ENCODE measurements at places on chromosomes 7 and 10.

- no peak for DNase-seq
Measured at GRCh38 chr10:19638182-19638895, 177.9 kb upstream of the PLXDC2 start.

DNA sequence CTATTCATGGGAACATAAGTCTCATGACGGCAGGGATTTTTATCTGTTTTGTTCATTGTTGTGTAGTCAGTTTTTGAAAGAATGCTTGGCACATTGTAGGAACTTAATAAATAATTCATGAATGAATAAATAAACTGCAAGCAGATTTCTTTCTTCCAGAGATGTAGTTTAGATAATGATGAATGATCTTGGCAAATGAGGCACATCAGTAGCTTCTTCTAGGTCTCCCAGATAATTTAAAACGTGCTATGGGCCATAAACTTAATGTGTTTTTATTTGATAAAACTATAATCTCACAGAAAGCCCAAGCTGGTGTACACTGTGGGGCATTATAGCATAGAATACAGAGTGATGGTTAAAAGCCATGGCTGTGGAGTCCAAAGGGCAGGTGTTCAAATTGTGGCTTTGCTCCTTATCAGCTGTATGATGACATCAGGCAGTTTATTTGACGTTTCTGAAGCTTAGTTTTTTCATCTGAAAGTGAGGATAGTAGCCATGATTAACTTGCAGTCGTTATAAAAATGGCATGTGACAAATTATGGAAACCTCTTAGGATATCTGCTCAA is 3.5 kb downstream of the MGAM start:
- no peak for DNase-seq

DNA sequence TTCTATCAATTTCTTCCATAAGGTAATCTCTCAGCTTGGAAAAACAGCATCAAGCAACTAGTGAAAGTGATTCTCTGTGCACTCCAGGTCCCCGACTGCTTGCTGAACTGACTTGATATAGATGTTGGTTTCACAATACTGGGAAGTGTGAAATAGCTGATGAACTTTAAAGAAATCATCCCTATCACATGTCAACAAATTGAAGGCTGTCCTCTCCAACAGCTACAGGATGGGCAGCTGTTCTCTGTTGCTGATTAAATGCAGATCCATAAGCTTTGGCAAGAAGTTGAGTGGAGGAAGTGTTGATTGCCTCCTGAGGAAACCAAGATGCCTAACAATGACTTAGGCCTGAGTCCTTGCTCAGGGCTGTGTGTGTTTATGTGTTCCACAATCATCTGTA is 130.4 kb upstream of the GDF10 start:
- no peak for DNase-seq

DNA sequence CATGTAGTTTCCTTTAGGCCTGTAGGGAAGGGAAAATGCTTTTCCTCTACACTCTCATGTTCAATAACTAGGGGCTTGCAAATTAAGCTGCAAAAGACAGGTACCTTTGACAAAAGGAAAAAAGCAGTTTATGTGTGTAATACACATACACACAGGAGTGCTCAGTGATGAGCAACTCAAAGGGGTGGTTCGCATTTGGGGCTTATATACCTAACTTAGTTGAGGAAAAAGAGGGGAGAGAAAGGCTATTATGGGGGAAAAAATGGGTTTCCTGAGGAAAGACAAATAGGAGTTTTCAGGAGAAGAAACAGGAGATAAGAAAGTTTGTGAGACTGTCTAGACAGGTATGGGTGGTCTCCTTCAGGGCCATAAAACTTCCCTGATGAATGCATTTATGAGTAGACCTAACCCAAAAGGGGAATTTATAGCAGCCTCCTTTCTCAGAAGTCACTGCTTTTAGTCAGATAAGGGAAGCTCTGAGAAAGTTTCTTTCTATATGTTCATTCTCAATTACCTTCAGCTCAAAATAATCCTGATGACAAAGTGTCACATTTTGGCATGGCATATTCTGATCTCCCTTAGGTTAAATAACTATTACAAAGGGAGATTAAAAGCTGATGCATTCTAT is 55.2 kb upstream of the EZH2 start:
- no peak for DNase-seq

GRCh38 chr7:70789481-70790214 is 342.3 kb upstream of the GALNT17 start:
- DNase-seq, result no peak

- no peak for DNase-seq
Measured at GRCh38 chr10:122113945-122114747, 125.2 kb downstream of the TACC2 start.

DNA sequence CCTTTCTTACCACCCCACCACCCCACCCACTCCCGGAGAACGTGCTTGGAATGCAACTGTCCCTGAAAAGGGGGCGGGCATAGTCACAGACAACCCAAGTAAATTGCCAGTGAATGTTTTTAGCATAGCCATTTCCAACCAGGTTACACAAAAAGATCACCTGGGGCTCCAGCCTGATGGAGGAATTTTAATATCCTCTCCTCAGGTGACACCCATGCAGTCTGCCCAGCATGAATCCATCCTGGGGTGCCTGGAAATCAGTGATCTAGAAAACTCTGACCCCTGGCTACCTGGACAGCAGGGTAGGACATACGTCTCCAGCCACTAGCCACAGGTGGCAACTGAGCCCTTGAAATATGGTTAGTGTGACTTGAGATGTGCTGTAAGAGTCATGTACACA is 61.1 kb downstream of the SORBS1 start:
- DNase-seq, result no peak

DNA sequence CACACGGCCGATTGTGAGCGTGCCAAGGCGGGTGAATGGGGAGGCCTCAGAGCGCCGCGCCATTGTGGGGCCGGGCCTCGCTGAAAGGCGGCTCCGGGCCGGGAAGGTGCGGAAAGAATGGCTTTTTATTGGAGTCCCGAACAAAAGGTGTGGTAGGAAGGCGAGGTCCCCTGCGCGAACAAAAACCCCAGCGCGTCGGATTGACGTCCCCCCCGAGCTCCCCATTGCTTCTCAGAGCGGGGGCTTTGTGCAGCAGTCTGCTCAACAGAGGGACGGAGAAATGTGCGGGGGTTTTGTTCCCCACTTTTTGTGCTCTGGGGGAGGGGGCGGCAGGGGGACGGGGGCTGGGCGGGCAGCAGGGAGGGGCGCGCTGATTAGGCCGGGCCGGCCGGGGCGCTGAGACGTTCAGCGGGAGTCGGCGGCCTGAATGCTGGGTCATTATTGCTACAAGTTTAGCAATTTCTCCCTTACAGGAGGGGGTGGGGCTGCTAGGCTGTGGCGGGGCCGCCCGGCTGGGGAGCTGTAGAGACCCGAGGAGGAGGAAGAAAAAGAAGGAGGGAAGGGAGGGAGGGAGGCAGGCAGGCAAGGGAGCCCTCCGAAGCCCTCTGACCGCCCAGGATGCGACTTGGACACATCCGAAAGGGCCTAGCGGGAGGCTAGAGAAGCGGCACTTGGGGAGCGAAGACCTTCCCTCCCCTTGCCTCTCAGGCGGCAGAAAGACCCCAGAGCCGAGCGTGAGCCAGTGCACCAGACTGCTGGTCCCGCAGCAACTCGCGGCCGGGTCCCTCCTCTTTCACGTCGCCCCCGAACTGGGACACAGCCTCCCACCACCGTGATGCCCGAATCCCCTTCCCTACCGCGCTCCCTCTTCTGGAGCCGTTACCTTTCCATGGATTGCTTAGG is 4.6 kb downstream of the NKX2-3 start:
- DNase-seq, result no peak

- no peak for DNase-seq
Measured at GRCh38 chr10:32061440-32061839, 5.2 kb upstream of the KIF5B start.

All from D341Med (cell line).